Psoas muscle (tissue), 8 donors: ENCODE measurements at places on chromosomes 16 and 17. TPM values are rescaled to one million over a fixed set of nuclear protein-coding genes. Genes with fewer than 3 reads are reported as not detected.

The DVL2 gene
- total RNA-seq, result 13.1 TPM

The MED13 gene
- 74.4 TPM for total RNA-seq

The LDHD gene
- 26.2 TPM for total RNA-seq

The PRDM7 gene
- total RNA-seq, result not detected

The BRIP1 gene
- 0.20 TPM for total RNA-seq

The NOG gene
- 3.9 TPM for total RNA-seq

The GAN gene
- total RNA-seq, result 7.6 TPM

The OR3A3 gene
- total RNA-seq, result not detected

The EFNB3 gene
- 0.11 TPM for total RNA-seq

The EMC8 gene
- 17.2 TPM for total RNA-seq

The RGS9 gene
- total RNA-seq, result 2.4 TPM

- DNase-seq, result no peak
Measured at GRCh38 chr16:87248714-87249113, 68.5 kb downstream of the C16orf95 start.

- no peak for DNase-seq
Measured at GRCh38 chr17:65228734-65229620, 91.8 kb downstream of the RGS9 start.

DNA sequence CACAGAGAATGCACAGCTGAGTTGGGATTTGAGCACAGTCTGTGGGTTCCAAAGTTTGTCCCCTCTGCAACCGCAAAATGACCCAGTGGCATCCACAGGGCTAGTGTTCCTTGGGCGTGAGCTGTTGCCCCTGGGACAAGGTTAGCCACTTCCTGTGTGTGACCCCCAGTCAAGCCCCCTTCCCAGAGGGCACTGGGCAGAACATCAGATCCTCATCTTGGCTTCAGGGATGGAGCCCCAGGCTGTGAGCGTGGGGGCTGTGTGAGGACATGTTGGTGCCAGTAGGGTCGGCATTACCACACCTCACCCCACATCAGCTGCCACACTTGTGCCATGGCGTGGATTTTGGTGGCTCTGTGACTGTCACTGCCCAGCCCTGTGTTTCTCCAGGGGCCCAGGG, 55.3 kb downstream of the USP22 start:
- DNase-seq, result peak; percentile 19

GRCh38 chr16:55521792-55522191, 12.9 kb downstream of the LPCAT2 start:
- DNase-seq, result no peak

GRCh38 chr16:25257470-25257955, at the start of gene ZKSCAN2:
Gene ZKSCAN2, minus strand, starts transcription at chr16:25257845. Its CDS starts 718 bp downstream, at chr16:25257127.
- peak; percentile 95 for DNase-seq

- no peak for DNase-seq
Measured at GRCh38 chr16:48491517-48491916, 106.3 kb upstream of the SIAH1 start.

- DNase-seq, result no peak
Measured at GRCh38 chr17:29588017-29588561, 1.4 kb downstream of the GIT1 start.

- DNase-seq, result no peak
Measured at GRCh38 chr16:8026450-8026849, 563.9 kb downstream of the TMEM114 start.

- DNase-seq, result no peak
Measured at GRCh38 chr17:29764748-29765147, 142.0 kb upstream of the CORO6 start.

DNA sequence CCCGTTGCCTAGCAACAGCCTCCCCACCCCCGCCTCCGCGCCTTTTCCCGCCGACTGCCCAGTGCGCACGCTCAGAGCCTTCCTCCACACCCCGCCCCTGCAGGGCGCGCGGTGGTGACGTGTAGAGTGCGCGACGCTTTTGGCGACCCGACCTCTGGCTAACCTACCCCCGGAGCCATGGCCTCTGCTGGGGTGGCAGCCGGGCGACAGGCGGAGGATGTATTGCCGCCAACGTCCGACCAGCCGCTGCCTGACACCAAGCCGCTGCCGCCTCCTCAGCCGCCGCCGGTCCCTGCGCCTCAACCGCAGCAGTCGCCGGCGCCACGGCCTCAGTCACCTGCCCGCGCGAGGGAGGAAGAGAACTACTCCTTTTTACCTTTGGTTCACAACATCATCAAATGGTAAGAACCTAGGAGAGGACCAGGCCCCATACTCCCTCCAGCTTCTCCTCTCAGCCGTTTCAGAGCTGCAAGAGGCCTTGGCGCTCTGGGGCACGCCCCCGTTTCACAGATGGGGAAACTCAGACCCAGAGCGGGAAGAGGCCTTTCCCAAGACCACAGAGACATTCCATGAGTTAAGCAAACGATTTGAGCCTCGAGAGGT, at the start of gene MED9:
MED9 (plus strand) TSS at position 136 of the 603 bp plus-strand sequence; CDS start at position 178, 42 bp downstream.
- DNase-seq, result peak; percentile 97

GRCh38 chr16:83891742-83892141, 7.2 kb upstream of the MLYCD start:
- DNase-seq, result no peak

DNA sequence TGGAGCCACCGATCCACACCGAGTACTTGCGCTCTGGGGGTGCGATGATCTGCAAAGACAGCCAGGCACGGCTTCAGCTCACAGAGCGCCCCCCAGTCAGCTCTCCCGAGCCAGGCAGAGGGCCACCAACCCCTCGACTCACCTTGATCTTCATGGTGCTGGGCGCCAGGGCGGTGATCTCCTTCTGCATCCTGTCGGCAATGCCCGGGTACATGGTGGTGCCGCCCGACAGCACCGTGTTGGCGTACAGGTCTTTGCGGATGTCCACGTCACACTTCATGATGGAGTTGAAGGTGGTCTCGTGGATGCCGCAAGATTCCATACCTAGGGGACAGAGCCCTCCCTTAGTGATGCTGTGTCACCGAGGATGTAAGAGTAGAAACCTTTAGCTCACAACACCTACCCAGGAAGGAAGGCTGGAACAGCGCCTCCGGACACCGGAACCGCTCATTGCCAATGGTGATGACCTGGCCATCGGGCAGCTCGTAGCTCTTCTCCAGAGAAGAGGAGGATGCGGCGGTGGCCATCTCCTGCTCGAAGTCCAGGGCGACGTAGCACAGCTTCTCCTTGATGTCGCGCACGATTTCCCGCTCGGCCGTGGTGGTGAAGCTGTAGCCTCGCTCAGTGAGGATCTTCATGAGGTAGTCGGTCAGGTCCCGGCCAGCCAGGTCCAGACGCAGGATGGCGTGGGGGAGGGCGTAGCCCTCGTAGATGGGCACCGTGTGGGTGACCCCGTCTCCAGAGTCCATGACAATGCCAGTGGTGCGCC, 1.6 kb downstream of the ACTG1 start:
- no peak for DNase-seq

DNA sequence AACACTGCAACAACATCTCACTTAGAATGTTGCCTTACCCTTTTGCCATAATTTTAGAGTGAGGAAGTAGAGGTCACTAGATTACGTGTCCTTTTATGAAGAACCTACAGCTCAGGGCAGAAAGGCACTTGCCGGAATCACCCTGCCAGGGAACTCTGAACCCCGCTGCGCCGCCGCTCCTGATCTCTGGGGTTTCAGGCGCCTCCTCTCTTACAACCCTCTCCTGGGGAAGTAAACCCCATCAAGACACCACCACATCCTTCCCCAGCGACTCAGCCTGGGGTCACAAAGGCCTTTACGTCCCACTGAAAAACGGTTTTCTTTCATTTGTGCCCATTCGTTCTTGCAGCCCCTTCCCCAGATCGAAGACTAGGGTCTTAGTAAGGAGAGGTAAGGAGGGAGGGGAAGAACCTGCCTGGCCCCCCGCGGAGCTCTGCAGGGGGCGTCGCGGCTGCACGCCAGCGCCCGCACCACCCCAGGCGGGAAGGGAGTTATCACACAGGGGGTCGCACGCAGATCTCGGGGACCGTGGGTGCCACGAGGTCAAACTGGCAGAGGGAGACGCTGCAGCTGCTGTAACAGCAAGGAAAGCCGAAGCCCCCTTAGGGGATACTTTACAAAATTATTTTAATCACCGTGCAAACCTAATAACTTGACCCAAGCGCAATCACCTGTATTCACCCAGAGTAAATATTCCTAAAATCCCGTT, 1.0 kb upstream of the HLF start:
- no peak for DNase-seq

GRCh38 chr17:79800325-79801155, 3.7 kb upstream of the CBX8 start:
- no peak for DNase-seq

DNA sequence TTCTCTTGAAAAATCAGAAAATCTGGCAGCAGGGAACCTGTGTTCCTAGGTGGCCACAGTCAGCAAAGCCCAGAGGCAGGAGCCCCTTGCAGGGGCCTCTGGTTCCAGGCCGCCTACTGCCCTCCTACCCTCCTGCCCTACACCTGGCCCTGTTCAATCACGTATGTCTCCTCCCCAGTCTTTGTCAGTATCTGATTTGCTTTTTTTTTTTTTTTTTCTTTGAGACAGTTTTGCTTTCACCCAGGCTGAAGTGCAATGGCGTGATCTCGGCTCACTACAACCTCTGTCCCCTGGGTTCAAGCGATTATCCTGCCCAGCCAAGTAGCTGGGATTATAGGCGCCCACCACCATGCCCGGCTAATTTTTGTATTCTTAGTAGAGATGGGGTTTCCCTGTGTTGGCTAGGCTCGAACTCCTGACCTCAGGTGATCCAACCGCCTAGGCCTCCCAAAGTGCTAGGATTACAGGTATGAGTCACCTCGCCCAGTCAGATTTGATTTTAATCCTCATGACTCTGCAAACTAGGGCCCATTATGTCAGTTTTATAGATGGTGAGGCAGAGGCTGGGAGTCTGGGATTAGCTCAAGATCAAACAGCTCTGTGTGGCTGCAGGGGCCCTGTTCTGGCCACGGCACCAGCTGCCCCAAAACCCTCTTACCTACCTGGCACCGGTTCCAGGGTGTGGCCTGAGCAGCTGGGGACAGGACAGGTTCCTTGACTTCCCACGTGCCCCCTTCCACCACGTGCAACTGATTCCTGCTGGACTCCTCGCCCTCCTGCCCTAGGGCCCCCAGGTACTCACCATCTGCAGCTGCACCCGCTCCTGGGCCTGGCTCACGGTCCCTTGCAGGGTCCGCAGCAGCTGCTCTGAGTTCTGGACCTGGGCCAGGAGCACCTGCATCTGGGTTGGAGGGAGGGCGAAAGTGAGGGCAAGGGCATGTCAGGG, 14.7 kb downstream of the RABEP2 start:
- DNase-seq, result no peak

DNA sequence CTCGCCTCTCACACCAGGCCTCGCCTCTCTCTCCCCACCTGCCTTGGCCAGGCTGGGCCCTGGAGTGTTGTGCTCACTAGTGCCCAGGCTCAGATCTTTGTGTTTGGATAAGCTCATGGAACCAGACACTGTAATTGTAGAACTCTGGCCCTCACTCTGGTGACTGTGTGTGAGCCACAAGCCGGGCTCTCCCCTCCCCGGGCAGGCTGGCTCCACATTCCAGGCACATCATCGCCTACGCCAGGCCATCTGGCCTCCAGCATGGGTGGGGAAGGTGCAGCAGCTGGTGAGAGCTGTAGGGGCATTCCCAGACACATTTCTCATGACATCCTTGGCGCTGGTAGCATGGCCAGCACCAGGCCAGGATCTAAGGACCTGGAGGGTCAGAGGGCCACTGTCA, 202.3 kb downstream of the RAB11FIP4 start:
- DNase-seq, result peak; percentile 74

GRCh38 chr16:87276091-87276701, 41.0 kb downstream of the C16orf95 start:
- DNase-seq, result no peak

DNA sequence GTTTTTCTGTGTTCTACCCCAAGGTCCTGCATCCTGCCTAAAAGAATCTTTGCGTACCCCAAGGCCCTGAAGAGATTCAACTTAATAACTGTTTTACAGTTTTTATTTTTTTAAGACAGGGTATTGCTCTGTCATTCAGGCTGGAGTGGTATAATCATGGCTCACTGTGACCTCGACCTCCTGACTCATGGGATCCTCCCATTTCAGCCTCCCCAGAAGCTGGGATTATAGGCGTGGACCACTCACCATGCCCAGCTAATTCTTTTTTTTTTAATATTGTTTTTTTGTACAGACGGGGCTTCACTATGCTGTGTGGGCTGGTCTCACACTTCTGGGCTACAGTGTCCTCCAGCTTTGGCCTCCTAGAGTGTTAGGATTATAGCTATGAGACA, 9.3 kb upstream of the FAAP100 start:
- no peak for DNase-seq

- DNase-seq, result no peak
Measured at GRCh38 chr16:85040685-85041084, 13.1 kb downstream of the KIAA0513 start.

DNA sequence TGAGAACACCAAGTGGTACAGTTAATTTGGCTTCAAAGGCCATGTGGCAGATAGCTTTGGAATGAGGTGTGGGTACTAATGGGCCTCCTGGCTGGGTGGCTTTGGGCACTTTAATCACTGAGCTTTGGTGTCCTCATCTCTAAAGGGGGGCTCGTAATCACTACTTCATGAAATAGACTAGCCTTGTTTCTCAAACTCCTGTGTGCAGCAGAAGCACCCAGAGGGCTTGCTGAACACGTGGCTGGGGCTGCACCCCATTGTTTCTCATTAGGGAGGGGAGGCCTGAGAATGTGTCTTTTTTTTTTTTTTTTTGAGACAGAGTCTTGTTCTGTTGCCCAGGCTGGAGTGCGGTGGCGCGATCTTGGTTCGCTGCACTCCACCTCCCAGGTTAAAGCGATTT, 5.8 kb downstream of the EPN2 start:
- DNase-seq, result no peak

DNA sequence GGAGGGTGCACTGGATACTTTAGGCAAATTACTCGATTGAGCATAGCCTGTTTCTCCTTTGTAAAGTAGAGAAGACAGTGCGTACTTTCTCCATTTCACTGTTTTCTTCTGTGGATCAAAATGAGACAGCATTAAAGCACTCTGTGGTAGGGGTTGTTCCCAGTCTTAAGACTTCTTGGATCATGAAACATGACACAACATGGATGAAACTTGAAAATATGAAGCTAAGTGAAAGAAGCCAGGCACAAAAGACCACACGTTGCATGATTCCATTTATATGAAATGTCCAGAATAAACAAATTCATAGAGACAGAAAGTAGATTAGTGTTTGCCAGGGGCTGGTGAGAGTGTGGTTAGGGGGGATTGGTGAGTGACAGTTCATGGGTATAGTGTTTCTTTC, 61.8 kb upstream of the MED9 start:
- no peak for DNase-seq

DNA sequence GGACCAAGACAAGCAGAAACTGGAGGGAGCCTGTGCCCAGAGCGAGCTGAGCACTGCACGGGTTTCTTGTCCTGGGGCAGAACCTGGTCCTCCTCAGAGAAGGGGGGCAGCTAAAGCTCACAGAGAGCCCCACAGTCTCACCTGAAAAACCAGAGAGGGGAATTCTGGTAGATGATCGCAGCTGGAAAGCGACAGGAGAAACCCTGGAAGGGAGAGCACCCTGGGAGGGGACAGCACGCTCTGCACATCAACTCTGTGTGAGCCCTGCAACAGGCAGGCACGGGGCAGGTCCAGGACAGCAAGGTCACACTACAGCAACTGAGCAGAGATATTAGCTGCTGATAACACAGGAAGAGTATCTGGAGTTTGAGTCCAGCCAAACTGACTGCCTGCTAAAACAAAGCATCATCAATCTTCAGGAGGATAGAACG, 18.2 kb downstream of the ZCCHC14 start:
- DNase-seq, result no peak
